Putamen (tissue), 1 donor: ENCODE measurements at places on chromosomes 2 and 18.

DNA sequence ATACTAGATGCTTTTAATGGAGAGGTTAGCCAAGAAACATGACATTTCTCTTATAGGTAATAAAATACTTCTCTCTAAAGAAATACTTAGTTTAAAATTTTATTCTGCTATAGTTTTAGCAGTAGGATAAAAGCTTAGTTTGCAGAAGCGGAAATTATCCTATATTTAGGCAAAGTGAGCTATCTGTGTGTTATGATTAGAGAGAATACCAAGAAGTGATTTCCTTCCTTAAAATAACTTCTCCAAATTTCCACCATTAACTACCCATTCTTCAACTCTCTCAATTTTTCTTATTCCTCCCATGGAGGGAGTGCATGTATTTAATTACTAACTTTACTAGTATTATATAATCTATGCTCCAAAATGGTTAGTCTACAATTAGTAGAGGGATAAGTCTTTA is 15.8 kb upstream of the IL1RL1 start:
- DNase-seq, result no peak

GRCh38 chr2:71526975-71527374 is 73.6 kb downstream of the DYSF start:
- no peak for DNase-seq

- no peak for DNase-seq
These were observed 15.9 kb downstream of the GLS start for GRCh38 chr2:190896477-190896876.

DNA sequence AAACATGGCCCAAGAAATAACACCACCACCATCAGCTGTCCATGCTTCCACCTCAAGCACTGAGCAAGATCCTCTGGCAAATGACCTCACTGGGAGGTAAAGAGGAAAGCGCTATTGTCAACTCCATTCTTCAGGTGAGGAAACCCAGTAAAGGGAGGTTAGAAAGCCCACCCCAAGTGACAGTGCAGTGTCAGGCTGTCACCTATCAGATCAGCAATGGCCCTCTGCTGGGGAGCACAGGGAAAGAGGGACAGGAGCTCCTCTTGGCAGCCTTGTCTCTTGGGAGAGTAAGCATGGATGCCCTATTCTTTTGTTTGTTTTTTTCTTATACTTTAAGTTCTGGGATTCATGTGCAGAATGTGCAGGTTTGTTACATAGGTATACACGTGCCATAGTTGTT is 104.3 kb upstream of the DAPL1 start:
- DNase-seq, result no peak

GRCh38 chr18:23277399-23277798 is 142.1 kb downstream of the CABLES1 start:
- DNase-seq, result no peak

GRCh38 chr2:118921646-118922045 is 20.3 kb upstream of the MARCO start:
- no peak for DNase-seq

GRCh38 chr2:58756336-58756735 is 515.2 kb upstream of the FANCL start:
- DNase-seq, result no peak

- DNase-seq, result no peak
These were observed 142.5 kb downstream of the SPHKAP start for GRCh38 chr2:228038967-228039366.

DNA sequence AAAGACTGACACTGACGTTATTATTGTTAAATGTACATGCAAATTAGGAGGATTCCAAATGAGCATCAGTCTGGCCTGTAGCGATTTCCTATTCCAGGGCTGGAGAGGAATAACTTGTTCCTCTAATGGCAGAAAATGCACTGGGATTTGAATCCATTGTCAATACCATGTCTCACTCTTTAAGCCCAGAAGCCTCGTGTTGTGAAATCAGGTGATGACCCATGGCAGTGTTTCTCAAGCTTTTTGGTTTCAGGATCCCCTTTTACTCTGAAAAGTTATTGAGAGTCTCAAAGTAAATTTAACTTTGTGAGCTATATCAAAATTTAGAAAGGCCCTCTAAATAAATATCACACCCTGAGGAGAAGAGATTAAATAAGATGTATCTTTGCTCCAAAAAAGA is 279.2 kb downstream of the GALR1 start:
- DNase-seq, result no peak

DNA sequence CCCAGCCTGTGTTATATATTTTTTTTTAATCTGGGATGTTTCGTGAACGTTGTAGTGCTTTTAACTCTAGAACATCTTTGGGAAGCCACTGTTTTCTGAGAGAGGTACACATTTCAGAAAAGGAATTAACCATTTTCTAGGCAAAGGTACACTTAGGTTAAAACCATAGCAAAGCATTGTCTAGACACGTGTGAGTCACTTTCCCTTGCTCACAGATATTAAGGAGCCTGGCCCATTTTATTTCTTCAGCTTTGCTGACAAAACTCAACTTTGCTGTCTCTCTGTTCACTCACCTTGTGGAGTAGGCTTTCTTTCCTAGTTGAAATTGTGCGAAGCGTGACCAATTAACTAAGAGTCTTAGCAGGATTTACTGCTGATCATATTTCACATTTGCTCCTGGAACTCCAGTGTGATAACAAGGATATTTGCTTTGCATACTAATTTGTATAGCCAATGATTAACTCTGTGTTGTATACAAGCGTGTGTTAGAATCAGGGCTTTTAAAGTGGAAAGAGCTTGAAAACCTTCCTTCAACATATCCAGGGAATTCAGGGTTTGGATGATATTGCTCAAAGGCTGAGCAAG is 215.0 kb upstream of the AGAP1 start:
- DNase-seq, result no peak

DNA sequence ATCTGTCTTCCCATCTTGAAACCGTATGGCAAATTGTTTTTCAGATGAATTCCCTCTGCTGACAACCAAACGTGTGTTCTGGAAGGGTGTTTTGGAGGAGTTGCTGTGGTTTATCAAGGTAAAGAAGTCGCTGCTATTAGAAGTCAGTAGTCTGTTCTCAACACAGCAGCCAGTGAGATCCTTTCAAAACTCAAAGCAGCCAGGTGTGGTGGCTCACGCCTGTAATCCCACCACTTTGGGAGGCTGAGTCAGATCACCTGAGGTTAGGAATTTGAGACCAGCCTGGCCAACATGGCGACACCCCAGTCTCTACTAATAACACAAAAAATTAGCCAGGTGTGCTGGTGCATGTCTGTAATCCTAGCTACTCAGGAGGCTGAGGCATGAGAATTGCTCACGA is 2.1 kb downstream of the TYMS start:
- no peak for DNase-seq

DNA sequence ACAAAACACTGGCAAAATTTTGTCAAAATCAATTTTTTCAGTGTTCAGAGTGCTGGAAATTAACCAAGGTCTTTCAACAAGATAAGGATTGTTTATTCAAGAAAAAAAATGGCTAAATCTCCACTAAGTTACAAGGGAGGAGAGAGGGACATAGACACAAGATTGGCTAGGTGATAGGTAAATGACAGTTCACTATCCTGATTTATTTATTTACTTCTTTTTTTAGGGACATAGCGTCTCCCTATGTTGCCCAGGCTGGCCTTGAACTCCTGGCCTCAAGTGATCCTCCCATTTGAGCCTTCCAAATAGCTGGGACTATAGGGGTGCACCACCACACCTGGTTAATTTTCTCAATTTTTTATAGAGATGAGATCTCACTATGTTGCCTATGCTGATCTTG is 3.7 kb upstream of the WDR33 start:
- DNase-seq, result no peak

DNA sequence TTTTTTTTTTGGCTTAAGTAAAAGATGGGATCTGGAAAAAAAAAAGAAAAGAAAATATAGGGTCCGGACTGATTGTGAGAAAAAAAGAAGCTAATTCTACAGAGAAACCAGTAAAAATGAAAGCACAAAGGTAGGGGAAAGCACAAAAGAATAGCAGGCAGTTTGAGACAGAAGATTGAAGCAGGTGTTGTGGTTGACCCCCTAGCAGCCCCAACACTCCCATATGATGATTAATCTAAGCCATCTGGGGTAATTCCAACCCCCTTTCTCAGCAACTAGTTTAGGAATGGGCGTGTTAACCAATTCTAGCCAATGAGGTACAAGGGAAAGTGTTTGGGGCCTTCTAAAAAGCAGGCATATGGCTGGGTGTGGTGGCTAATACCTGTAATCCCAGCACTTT is 77.0 kb downstream of the MBD2 start:
- no peak for DNase-seq

- peak; percentile 80 for DNase-seq
These were observed 30.9 kb upstream of the DNMT3A start for GRCh38 chr2:25372405-25373268.

- no peak for DNase-seq
These were observed 20.1 kb downstream of the TPGS2 start for GRCh38 chr18:36808681-36809080.

- no peak for DNase-seq
These were observed 268.6 kb downstream of the FIGN start for GRCh38 chr2:163467251-163467630.

DNA sequence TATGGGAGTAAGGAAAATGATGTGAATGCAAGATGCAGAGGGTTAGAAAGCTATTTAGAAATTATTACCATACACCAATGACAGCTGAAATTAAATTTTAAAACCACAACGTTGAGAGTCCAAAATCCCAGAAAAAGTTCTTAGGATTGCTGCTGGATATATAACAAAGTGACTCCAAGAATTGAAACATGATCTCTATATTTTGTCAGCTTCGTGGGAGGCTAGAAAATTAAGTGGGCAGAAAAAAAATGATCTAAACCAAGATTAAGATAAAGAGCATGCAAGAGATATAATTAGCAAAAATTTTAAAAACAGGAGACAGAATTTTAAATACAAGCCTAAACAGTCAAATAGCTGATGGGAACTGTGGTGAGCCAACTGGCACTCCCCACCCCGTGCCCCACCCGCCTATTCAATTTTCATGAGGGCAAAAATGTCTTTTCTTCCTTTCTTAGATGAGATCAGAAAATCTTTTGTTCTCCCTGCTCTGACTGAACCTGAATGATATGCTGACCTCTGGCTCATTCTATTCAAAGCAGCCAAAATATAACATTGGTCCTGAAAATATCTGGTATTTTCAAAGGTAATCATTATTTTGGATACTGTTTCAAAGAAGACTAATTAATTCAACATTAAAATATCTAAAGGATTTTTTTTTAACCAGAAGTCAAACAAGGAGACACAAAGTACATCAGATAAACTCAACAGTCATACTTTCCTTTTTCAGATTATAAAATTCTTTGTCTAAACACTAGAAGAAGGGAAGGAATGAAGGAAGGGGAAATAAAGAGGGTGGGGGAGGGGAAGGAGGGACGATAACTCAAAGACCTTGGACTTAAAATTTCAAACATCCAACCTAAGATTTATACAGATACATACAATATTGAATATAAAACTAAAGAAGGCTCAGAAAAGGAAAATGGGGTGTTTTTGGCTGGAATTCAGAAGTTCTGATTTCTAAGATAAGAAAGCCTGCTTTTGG is 12.2 kb downstream of the KANSL3 start:
- no peak for DNase-seq

DNA sequence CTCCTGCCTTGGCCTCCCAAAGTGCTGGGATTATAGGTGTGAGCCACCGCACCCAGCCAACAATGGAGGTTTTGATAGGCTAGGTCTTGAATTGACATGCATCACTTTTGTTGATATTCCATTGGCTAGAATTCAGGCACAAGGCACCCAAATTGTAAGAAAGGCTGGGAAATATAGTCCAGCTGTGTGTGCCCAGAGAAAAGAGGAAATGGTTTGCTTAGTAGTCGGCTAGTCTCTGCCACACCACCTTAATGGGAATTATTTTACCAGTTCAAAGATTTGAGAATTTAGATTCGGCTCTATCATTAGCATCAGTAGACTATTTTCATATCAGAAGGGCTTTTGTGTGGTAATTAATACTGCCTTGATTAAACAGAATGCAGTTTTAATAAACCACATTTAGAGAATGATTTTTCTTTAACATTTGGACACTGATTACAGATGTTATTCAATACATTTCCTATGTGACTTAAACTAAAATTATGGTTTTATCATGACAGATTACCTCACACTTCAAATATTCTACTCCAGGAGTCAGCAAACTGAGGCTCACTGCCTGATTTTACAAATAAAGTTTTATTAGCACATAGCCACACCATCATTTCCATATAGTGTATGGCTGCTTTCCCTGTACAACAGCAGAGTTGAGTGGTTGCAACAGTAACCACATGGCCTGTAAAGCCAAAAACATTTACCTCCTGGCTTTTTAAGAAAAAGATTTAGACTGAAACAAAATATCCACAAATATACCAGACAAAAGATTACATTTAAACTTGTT is 27.4 kb downstream of the DBI start:
- no peak for DNase-seq

GRCh38 chr2:219453671-219454590 is 19.3 kb downstream of the SPEG start:
- no peak for DNase-seq
